Stimulated activated CD4-positive, alpha-beta T cell treated with anti-CD3 and anti-CD28 coated beads, Interleukin-4, amount 100 ng/mL, for 24 hours (primary cell): ENCODE measurements at places on chromosomes 3 and 15.

- no peak for DNase-seq
Observed at GRCh38 chr3:99674086-99674789, 35.8 kb downstream of the COL8A1 start.

GRCh38 chr3:186991470-186991869 is 61.1 kb downstream of the ST6GAL1 start:
- DNase-seq, result no peak

GRCh38 chr3:149532489-149533180 is 58.1 kb downstream of the TM4SF4 start:
- no peak for DNase-seq

- DNase-seq, result no peak
Observed at GRCh38 chr15:62209322-62209721, 44.2 kb upstream of the C2CD4B start.

- DNase-seq, result no peak
Observed at GRCh38 chr15:79105141-79105540, 14.6 kb upstream of the RASGRF1 start.
